NCI-H2171 (cell line): ENCODE measurements at places on chromosomes 2 and 18.

DNA sequence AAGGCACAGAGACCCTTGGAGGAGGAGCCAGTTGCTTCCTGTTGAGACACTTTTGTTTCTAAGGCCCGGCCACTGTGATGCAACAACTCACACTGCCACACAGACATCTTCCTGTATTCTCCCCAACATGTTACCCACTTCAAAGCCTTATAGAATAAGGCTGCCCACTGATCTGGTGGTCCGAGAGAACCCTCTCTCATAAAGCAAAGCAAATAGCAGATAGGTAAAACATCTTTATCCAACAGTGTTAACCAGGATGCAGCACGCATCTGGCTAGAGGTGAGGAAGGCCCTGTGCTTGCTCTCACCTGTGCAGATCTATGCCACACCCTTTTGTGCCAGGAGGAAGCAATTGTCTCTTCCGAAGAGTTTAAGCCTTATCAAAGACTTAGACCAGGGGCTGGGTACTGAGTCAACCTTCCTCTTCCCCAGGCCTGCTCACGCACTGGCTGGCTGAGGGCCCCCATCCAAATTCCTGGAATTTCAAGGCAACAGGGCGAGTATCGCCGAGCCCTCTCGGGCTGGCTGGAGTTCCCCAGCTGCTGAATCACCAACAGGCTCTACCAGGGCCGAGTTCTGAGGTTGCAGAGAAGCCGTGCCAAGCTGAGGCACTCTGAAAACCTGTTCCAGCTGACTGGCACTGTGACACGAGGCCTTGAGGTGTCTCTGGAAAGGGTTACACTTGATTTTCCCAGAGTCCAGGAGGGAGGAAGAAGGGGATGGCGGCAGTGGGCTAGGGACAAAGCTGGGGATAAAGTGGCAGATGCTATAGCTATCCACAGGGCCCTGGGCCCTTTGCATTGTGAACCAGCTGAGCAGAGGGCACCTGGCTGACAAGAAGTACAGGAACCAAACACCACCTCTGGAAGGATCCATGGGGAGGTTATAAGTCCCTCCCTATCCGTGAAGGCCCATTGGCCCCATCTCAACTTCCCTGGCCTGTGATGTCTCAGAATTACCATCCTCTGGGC lies 29.3 kb downstream of the TGFA start:
- DNase-seq, result no peak

GRCh38 chr2:207913772-207914358 lies 111.5 kb downstream of the PLEKHM3 start:
- DNase-seq, result no peak

- DNase-seq, result no peak
These were observed 129.1 kb upstream of the DOCK10 start for GRCh38 chr2:225171350-225171749.

GRCh38 chr2:229098801-229099200 lies 172.3 kb downstream of the PID1 start:
- no peak for DNase-seq
